ENCODE measurements at places on chromosomes 7 and 10.
A peak's percentile ranks its signal among the peaks of the same experiment; 100 is the strongest.

DNA sequence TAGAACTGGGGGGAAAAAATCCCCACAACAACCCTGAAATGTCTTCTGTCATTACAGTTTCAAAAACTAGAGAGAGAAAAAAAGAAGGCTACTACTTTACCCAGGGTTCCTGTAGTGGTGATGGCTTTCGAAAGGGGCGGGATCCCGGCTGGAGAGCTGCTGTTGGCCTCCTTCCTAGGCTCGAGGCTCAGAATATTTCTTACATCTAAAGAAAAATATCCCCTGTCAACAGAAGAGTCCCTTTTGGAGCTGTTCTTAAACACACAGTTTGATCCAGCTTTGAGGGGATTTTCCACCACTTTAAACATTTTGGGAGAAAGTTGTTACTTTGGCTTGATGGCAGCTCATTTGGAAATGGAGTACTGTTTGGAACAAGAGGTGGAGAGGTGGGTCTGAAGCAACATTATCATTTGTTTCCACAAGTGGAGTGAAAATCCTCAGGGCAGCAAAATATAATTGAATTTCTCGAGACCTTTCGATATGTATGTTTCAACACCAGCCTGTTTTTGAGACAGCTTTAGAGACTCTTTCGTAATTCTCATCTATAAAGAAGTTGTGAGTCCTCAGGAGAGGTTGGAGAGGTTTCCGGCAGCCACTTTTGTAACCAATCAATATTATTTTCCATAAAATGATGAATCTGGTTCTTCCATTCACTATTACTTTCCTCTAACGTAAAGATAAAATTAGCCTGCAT, 5.1 kb downstream of the HOXA13 start:
- DNase-seq = no peak

DNA sequence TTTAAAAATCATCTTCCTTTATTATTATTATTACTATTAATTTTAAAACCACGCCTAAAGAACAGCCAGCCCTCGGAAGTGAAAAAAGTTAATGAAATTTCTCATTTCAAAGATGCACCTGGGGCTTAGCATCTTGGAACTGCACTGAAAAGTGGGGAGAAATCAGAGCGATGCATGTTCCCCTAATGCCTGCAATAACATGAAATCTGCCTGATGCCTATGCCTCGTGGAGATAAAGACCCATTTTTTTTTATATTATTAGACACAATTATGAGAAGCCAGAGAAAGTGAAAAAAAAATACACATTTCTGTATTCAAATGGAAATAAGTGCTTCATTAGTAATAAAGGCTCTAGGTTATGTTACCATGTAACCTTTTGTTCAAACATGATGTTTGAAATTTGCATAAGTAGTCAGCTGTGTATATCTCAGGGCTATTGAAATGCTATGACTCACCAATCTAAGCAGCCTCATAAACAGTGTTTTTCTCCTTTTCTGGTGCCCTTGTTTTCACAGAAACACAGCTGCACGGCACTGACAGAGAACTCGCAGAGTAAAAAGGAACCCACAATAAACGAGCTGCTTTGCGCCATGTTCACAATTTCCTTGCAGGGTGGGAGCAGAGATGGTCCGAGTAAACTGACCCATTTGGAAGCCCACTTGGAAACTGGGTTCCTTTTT, 175.8 kb upstream of the PRKCQ start:
- DNase-seq = no peak

GRCh38 chr10:69573056-69573806, at the start of gene NEUROG3:
NEUROG3 (minus strand) TSS chr10:69573422; CDS start chr10:69573043, 379 bp downstream.
- no peak for DNase-seq

DNA sequence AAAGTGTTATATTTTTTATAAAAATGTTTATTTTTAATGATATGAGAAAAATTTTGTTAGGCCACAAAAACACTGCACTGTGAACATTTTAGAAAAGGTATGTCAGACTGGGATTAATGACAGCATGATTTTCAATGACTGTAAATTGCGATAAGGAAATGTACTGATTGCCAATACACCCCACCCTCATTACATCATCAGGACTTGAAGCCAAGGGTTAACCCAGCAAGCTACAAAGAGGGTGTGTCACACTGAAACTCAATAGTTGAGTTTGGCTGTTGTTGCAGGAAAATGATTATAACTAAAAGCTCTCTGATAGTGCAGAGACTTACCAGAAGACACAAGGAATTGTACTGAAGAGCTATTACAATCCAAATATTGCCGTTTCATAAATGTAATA, 64.8 kb upstream of the CAPZA2 start:
- no peak for DNase-seq

DNA sequence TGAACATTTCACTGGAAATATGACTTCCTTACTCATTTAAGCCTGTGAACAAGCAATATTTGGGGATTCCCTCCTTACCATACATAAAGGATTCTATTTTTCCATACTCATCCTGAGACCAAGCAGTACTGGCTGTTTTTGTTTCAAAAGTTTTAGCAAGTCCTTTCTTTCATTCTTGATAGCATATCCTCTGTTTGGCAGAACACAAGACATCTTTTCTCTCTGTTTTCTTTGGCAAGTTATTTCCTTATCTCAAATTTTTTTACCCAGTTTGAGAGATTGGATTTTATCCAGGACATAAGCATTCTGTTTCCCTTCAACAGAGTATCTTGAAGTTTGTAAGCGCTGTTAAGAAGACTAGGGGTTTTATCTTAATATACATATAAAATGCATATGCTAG, 3.0 kb upstream of the WASL start:
- DNase-seq = no peak

DNA sequence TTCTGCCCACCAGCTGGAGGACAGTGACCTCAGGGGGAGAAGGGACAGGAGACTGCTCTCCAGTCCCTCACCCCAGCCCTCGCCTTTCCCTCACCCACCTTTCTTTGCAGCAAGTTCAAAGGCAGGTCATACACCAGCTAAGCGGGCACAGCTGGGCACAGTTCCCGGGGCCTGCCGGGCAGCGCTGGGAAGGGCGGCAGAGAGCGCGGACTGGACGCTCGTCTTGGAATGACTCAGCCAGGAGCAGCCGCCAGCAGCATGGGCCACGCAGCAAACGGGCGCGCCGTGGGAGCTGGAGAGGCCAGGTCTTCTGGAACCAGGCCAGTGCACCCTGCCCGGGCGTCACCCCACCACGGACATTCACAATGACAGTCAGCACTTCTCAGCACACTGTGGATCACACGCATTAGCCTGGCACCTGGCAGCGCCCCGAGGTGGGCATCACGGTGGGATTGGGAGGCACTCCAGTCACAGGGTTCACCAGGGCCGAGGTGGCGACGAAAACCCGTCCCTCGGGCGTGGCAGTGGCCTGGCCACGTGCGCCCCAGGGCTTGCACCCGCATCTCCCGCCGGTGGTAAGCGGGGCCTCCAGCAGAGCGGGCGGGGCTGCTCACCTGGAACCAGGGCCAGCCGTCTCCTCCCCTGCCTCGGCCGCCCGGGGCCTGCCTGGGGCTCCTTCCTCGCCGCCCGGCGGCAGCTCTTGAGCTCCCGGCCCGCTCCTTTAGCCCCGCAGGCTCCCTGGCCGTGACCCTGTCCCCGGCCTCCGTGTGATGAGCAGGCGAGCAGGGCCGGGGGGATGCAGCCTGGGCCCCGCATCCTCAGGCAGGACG, 29.0 kb upstream of the WDFY4 start:
- no peak for DNase-seq

DNA sequence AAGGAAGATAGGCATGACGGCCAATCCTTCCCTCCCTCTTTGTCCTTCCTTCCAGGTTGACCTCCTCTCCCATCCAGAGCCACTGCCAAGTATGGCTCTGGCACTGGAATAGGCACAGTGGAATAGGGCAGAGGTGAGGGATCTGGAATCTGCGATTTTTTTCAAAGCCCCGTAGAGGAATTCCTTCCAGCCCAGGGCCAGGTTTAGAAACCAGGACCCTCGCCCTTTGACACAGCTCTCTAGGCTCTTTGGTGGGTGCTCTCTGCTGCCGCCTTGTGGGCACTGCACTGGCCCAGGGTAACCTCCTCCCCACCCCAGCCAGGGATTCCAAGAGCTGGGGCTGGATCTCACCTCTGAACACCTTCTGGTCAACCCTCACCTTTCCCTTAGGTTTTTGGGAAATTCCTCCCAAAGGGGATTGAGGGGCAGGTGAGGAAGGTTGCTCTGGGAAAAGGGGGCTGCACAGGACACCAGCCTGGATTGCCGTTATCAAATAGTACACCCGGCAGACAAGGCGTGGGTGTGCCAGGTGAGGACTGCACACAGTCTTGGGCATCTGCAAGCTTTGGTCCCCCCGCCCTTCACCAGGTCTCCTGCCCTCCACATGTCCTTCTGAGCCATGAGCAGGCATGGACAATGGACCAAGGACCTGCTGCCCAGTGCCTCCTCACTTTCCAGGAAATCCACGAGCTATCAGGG, 22.8 kb downstream of the C10orf105 start:
- peak; percentile 62 for DNase-seq

GRCh38 chr10:3655528-3655927, 129.5 kb downstream of the KLF6 start:
- DNase-seq = no peak

DNA sequence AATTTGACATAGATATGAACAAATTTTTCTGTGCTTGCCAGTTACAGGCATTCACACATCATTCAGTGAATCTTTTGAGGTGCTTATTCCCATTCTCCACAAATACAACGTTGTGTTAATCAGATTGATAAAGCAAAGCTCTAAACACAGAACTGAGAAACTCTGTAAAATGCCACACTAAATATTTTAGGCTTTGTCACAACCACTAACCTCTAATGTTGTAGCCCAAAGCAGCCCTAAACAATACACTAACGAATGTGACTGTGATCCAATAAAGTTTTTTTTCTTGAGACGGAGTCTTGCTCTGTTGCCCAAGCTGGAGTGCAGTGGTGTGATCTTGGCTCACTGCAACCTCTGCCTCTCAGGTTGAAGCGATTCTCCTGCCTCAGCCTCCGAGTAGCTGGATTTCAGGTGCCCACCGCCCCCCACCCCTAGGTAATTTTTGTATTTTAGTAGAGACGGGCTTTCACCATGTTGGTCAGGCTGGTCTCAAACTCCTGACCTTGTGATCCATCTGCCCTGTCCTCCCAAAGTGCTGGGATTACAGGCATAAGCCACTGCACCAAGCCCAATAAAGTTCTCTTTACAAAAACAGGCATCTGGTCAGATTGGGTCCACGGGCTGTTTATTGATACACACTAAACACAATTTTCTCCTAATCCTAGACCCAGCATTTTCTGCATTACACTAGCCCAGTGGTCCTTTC, 6.9 kb downstream of the CYCS start:
- no peak for DNase-seq

- no peak for DNase-seq
Observed at GRCh38 chr7:17946591-17946990, 6.3 kb upstream of the SNX13 start.

- DNase-seq = no peak
Observed at GRCh38 chr10:123140983-123141390, 5.2 kb downstream of the HMX3 start.

GRCh38 chr7:71633551-71634008, 501.6 kb downstream of the GALNT17 start:
- DNase-seq = no peak

DNA sequence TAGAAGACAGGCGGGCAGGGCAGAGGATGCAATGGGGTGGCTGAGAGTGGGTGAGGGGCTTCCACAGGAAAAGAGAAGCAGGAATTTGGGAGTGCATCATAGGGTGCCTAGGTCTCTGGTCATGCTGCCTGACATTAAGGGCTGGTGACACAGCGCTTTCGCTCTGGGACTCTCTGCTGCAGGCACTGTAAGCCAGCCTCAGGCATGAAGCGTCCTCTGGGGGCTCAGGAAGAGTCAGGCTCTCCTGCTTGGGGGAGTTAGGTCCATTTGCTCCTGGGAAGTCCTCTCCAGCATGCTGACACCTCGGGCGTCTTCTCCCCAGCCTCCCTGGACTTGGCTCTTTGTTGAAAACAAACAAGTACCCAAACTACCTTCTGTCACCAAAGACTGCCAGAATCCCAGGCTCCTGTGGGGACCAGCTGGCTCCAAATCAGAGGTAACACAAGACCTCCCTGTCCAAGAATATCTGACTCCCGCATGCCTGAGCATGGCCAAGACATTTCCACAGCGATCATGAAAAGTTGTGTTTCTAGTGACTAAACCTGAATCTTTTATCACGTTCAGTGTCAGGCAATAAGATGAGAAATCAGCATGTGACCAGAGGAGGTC, 55.4 kb downstream of the GPR26 start:
- no peak for DNase-seq

DNA sequence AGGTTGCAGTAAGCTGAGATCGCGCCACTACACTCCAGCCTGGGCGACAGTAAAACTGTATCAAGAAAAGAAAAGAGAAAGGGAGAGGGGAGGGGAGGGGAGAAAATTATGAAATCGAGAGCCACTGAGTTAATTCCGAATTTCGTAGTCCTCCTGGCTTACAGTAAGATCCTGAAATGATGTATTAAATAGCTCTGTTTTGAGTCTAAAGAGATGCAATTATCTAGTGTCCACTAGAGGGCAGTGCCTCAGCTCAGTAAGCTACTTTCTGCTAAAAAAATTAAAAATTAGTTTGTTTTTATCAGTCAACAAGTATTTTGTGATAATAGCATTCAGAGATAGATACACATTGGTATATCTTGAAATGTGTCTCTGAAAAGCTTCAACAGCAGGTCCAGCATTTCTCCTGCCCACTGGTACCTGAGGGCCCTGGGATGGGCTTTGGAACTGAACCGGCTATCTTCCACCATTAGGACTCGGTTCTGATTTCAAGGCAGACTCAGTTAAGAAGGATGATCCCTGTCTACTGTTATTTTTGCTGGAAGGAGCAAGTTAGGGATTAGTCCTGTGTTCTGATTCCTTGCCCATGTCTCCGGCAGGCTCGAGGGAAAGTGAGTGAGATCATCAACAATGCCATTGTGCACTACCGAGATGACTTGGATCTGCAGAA, 19.5 kb downstream of the TSPAN33 start:
- no peak for DNase-seq

GRCh38 chr10:112261281-112261822, 21.8 kb upstream of the TECTB start:
- no peak for DNase-seq

DNA sequence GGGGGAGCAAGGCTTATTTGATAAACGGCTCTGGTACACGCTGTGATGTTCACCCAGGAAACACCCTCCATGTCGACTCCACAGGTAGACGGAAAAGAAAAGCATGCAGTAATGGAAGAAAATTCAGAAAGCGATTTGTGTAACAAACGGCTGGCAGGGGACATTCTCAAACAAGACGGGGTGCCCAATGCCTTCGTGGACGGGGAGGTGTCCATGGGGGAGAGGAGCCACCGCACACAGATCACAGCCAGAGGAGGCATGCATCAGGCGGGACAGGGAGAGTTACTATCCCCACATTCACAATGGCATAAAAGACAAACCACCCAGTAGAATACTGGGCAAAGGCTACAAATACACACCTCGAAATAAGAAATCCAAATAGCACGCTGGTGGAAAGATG, 20.1 kb downstream of the CNPY1 start:
- DNase-seq = no peak

DNA sequence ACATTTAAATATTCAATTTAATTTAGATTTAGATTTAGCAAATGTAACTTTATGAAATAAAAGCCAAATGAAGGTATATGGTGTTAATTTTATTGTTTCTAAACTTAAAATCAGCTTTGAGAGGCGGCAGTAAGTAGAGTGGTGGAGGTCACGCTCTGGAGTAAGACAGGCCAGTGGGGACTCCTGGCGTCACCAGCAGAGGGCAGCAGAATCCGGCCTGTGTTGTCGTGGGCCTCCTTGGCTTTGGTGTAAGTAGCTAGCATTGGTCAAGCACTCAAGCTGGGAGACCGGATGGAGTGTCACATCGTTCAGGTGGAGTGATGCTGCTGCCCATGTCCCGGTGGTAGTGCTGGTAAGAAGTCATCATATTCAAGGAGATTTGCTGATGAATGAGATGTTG, 98.7 kb upstream of the DNAJB6 start:
- no peak for DNase-seq

- DNase-seq = peak; percentile 64
Observed at GRCh38 chr10:80046629-80047441, 31.6 kb upstream of the TMEM254 start.
